ENCODE measurements at places on chromosomes 4 and X.

DNA sequence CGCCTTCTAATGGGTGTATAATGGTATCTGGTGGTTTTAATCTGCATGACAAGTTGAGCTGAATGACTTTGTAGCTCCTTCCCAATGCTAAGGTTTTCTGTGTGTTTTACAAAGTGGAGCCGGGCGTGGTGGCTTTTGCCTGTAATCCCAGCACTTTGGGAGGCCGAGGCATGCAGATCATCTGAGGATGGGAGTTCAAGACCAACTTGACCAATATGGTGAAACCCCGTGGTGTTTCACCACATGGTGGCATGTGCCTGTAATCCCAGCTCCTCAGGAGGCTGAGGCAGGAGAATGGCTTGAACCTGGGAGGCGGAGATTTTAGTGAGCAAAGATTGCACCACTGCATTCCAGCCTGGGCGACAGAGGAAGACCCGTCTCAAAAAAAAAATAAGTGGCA is 28.9 kb downstream of the ARFIP1 start:
- DNase-seq = no peak

DNA sequence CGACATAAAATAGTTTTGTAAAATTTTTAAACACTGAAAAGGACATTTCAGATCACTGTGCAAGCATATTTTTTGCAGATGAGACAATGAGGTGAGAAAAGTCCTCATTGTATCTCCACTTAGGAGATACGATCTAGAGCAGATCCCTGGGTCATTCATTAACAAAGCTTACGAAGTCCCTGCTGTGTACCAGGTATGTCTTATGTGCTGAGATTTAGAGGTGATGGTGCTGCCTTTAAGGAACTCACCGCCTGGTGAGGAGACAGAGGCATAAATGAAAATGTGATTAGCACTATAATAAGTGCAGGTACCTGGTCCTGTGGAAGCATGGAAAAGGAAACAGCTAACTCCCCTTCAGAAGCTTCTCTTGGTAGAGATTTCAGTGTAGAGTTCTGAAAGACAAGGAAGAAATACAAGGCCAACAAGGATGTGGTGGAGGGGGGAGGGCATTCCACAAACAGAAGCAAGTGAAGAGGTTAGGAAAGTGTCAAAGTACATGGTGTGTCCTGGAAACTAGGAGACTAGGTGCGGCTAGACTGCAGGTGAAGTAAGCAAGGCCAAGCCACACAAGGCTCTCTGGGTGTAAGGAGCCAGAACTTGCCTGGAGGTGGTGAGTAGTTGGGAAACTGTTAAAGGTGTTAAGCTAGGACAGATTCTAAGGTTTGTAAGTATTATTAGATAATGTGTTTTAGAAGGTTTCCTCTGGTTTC is 1.5 kb upstream of the NDNF start:
- DNase-seq = no peak

DNA sequence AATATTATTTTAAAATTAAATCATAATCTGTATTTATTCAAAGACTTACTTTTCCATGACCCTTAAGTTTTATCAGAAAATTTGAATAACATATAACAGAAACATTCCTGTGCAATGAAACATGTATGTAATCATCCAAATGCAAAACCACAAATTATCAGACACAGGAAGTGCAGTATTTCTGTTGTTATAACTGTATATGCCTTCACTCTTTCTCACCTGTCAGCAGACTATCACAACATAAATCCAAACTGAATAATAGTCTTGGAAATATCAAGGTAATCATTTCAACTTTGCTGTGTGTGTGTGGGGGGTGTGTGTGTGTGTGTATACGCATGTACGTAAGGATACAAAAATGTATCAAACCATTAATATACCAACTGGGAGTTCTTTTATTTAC is 285.9 kb downstream of the SLC7A11 start:
- DNase-seq = no peak

DNA sequence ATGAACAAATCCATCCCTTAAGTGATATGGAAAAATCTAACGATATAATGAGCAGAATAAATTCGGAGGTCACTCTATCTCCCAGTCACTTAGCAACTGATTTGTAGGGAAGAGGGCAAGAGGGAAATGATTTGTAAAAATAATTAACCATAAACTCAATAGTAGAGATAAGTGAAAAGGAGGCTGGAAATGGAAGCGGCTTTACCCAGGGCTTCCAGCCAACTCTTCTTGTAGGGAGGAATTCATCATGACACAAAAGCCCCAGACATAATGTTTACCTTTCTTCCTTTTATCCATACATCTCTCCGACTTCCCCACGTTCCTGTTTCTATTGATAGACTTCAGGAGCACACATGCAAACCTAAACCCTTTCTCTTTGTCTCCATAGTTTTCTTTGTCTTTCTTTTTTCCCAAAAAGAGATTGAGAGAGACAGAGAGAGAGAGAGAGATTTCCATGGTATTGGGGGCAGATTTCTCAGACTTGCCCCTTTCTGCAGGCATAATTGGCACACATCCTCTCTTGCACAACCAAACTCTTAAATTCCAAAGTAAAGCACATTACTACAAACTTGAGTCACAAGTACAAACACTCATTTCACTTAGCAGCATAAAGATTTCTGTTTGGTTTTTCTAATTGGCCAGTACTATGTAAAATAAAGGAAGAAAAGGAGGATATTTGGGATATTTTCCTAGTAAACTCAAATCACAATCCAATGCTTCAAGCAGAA is 140.9 kb downstream of the MAPK10 start:
- no peak for DNase-seq

DNA sequence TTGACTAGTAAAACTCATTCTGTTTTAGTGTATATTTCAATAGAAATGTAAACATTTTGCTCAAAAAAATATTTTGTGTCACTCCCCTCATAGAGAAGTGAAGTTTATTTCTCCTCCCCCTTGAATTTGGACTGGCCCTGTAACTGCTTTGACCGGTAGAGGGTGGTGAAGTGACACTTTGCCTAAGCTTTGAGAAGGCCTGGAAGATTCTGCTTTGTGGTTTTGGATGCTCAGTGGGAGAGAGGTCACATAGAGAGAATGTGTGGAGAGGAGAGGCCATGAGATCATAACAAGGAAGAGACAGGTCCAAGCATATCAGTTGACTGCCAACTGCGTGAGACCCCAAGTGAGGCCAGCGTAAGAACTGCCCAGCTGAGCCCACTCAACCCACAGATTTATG is 19.1 kb upstream of the ARX start:
- DNase-seq = no peak
